ENCODE measurements at places on chromosomes 6 and 20.
A peak's percentile ranks its signal among the peaks of the same experiment; 100 is the strongest.

DNA sequence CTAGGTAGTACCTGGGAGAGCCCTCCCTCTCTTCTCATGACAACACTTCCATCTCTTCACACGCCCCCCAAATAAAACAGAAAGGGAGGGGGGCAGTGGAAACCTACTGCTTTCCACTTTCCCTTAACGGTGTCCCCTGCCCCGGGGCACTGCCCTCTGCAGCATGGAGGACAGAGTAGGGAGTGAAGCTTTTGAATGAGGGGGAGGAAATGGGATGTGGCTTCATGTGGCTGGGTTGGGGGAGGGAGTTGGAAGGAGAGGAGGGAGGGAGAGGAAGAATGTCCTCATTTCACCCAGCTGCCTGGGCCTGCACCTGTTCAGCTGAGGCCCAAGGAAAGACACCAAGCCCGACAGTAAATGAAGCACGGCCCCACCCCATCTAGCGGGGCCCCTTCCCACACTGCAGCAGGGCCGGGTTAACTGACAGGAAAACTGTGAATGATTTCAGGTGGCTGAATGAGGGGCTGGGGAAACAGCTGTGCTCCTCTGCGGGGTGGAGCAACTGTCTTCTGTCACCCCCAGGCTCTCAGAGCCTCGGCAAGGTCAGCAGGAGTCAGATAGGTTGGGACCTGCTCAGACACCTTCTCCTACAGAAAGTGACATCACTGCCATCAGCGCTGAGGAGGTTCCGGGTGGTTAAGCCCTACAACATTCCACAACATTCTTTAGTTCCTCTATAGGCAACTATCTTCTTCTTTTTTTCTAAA is 40.0 kb upstream of the TAF8 start:
- DNase-seq, result peak; percentile 11

DNA sequence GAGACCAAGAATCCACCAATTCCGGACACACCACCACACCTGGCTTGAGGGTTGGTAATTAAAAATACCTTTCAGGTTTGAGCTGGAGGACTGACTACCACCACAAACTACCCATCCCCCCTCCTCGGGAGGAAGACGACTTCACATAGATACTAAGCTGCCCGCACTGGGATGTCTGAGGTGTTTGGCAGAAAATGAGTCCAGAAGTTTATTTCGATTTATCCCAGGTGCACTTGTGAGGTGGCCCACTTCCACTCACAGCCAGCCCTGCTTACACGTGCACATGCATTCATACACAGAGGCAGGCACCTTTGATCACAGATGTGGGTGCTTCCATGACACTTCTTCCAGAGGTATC is 187.1 kb downstream of the ID4 start:
- DNase-seq, result no peak

DNA sequence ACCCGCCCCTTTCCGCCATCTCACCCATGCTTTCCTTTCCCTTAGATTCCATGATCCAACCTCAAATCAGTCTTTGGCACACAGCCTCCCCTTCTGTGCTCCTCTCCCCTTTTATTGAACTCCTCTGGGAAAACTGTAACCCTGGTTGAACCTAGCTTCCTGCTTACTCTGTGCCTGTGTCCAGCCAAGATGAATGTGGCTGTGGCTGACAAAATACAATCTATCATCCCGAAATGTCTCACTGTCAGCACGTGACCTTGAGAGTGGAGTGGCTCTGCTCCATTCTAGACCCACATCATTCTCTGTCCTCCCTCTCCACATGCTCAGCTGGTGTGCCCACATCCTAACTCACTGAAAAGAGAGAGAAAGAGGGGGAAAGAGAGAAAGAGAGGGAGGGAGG is 11.0 kb downstream of the NCR2 start:
- no peak for DNase-seq

- DNase-seq, result no peak
Measured at GRCh38 chr20:58711266-58712051, 18.9 kb downstream of the NPEPL1 start.

GRCh38 chr6:96995903-96996302 is 71.4 kb downstream of the KLHL32 start:
- no peak for DNase-seq

GRCh38 chr6:107736713-107737396 is 87.3 kb downstream of the SCML4 start:
- DNase-seq, result no peak

GRCh38 chr6:143062551-143062950 is 1.9 kb downstream of the AIG1 start:
- DNase-seq, result no peak

GRCh38 chr20:18288749-18289267 is 481 bp downstream of the ZNF133 start:
- no peak for DNase-seq

GRCh38 chr6:157229713-157230112 is 93.6 kb downstream of the TMEM242 start:
- DNase-seq, result peak; percentile 49

DNA sequence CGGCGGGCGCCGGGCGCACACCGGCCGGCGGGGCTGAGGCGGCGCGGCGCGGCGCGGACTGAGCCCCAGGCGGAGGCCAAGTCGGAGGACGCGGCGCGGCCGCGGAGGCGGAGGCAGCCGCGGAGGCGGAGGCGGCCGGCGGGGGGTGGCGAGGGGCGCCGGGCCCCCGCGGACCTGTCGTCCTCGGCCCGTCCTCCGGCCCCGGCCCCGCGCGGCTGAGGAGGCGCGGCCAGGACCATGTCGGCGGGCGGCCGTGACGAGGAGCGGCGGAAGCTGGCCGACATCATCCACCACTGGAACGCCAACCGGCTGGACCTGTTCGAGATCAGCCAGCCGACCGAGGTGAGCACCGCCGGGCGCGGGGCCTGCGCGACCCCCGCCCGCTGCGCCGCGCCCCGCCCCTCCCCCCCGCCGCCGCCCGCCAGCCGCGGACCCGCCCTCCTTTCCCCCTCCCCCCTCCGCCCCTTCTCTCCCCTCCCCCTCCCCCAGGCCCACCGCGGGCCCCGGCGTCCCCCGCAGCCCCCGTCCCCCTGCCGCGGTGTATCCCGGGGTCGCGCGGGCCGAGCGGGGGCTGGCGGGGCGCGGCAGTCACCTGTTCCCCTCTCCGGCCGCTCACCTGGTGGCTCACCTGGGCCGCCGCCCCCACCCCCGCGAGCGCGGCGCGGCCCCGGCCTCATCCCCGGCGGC is at the start of gene AFDN:
Gene AFDN, plus strand, starts transcription at position 16 of the 687 bp plus-strand sequence. Its CDS starts 222 bp downstream, at position 238.
- DNase-seq, result no peak

DNA sequence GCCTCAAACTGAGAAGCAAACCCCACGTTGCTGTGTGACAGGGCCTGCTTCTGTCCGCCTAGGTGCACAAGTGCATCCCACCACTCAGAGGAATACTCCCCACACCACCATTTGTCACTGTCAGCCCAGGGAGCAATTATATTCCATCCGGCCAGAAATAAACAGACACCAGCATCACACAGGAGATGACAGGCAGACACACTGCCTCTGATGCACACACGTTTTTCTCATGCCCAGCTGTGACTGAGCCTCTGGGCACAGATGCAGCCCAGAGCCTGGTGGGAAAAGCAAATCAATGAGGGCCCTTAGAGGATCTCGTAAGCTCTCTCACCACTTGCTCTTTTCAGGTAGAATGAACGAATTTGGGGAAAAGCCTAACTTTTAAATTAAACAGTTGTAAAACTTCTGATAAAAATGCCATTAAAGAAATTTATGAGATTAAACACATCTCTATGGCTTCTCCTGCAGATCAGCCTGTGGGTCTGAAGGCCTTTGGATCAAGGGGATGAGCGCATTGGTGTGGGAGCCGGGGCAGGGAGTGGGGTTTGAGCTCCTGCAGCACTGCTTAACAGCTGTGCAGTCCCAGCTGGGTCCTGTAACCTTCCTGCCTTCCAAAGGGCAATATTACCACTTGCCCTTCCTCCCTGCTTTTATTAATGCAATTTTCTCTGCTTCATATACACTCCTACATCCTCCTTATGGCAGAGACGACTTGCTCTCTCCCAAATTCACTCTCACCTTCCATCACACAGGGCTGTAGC is 624.3 kb downstream of the PTPRT start:
- DNase-seq, result no peak

- DNase-seq, result no peak
Measured at GRCh38 chr6:41705996-41706835, 29.2 kb downstream of the TFEB start.

- no peak for DNase-seq
Measured at GRCh38 chr20:5484346-5484745, 167.6 kb upstream of the PROKR2 start.

GRCh38 chr20:19423097-19423899 is 210.9 kb downstream of the SLC24A3 start:
- DNase-seq, result no peak

DNA sequence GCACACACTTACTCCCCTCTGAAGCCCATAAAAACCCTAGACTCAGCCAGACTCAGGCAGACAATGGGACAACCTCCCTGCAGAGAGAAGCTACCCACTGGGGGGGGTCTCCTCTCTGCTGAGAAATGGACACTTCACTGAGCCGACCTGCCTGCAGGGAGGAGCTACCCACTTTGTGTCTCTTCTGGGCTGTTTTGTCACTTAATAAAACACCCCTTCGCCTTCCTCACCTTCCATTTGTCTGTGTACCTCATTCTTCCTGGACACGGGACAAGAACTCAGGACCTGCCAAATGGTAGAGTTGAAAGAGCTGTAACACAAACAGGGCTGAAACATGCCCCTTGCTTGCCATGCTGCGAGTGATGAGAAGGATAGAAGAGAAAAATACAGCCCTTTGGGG is 151.7 kb upstream of the HDDC2 start:
- no peak for DNase-seq

- no peak for DNase-seq
Measured at GRCh38 chr6:27428502-27428901, 39.9 kb downstream of the ZNF391 start.

GRCh38 chr20:29687438-29687837 is 1570.0 kb upstream of the DEFB115 start:
- no peak for DNase-seq

DNA sequence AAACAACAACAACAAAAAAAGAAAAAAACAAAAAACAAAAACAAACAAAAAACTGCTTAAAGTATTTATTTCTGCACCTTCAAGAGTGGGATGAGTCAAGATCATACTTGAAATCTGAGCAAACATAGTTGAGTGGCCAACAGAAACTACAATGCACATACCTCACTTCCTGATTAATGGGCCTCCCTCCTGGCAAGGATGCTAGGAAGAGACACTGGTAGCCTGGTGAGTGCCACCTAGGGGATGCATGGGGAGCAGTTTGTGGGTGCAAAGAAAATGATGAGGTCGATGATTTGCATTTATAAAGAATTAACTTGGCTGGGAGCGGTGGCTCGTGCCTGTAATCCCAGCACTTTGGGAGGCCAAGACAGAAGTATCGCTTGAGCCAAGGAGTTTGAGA is 808.1 kb downstream of the MAFB start:
- no peak for DNase-seq

- DNase-seq, result no peak
Measured at GRCh38 chr20:1185316-1185741, 548 bp upstream of the TMEM74B start.

- no peak for DNase-seq
Measured at GRCh38 chr20:44402391-44403193, 47.1 kb downstream of the HNF4A start.

DNA sequence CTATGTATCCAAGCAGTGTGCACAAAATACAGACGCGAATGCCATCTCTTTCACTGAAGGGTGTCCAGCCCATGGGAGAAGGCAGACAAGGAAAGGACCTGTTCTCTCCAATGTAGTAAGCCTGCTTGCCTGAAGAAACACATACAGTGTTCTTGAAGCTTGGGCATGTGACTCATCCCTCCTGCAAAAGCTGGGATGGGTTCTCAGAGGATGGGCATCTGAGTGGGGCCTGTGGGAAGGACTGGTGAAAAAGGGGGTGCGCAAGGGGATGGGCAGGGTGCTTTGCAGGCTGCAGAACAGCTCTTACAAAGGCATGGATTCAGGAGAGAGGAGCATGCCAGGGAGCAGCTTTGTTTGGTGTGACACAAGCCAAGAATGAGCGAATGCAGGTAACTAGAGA is 128.1 kb downstream of the FYN start:
- DNase-seq, result no peak

- peak; percentile 93 for DNase-seq
Measured at GRCh38 chr6:21648475-21649050, 55.0 kb downstream of the SOX4 start.

DNA sequence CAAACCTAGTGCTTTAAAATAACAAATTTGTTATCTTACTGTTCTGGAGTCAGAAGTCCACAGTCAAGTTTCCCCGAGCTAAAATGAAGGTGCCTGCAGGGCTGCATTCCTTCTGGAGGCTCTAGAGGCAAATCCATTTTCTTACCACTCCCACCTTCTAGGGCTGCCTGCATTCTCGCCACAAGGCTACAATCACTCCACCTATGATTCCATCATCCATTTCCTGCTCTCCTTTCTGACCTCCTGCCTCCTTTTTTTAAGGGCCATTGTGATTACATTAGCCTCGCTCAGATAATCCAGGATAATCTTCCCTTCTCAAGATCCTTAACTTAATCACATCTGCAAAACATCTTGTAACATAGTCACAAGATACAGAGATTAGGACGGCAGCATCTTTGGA is 42.4 kb upstream of the SIRT5 start:
- DNase-seq, result no peak

- DNase-seq, result no peak
Measured at GRCh38 chr20:49908258-49908565, 7.1 kb downstream of the SPATA2 start.

- DNase-seq, result no peak
Measured at GRCh38 chr6:123201869-123202372, 205.9 kb downstream of the CLVS2 start.

DNA sequence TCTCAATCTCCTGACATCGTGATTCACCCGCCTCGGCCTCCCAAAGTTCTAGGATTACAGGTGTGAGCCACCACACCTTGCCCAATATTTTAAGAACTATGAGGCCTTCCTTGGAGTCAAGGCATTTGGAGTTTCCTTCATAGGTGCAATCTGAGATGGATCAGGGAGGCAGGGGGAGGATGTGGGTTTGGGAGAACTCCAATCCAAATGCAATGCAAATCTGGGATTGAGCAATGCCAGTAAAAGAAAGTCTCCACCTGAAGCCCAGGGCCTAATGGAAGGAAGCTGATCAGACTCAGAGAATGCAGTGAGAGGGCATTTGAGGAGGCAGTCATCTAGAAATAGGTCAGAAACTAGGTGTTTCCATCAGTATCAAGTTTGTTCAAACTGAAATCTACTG is 21.2 kb downstream of the RSPH3 start:
- no peak for DNase-seq

- no peak for DNase-seq
Measured at GRCh38 chr20:35007891-35008290, 52.2 kb downstream of the MYH7B start.

- no peak for DNase-seq
Measured at GRCh38 chr6:90656325-90656724, 69.5 kb upstream of the MAP3K7 start.

- no peak for DNase-seq
Measured at GRCh38 chr6:150492507-150492906, 107.2 kb upstream of the PLEKHG1 start.

GRCh38 chr6:139518556-139519091 is 144.2 kb upstream of the CITED2 start:
- no peak for DNase-seq

GRCh38 chr6:167399051-167399387 is 74.1 kb downstream of the TTLL2 start:
- no peak for DNase-seq

GRCh38 chr6:144064402-144065212 is 30.8 kb downstream of the SF3B5 start:
- DNase-seq, result no peak

- no peak for DNase-seq
Measured at GRCh38 chr6:34575326-34575725, 19.2 kb upstream of the SPDEF start.

Data from NCI-H2227 treated with DMSO at 0.1 percent for 48 hours (cell line).